Activated CD8-positive, alpha-beta memory T cell treated with anti-CD3 and anti-CD28 coated beads for 48 hours (primary cell): ENCODE measurements at places on chromosomes 6 and 20.

- DNase-seq: no peak
These were observed 37.8 kb upstream of the ANKEF1 start for GRCh38 chr20:9996944-9997343.

GRCh38 chr6:43408259-43408658 is 19.1 kb upstream of the ABCC10 start:
- no peak for DNase-seq

DNA sequence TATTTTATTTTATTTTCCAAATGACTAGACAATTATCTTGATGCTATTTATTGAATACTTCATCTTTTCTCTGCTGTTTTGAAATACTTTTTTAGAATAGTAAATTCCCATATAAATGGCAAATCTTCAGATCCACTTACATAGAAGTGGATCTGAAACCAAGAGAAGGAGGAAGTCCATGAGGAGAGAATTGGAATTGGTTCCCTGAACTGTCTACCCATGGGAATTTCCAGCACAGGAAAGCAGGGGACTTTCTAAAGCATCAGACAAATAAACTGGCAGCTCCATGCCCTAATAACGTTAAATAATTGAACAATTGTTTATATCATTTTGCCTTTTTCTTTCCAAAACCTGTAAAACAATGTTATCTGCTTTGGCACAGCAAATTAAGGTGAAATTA is 47.1 kb upstream of the PNRC1 start:
- DNase-seq: no peak

- no peak for DNase-seq
These were observed 517.0 kb upstream of the ID4 start for GRCh38 chr6:19320111-19320581.

- no peak for DNase-seq
These were observed 19.8 kb downstream of the ABCF1 start for GRCh38 chr6:30591008-30591407.

GRCh38 chr20:1357921-1358671 is 29.2 kb upstream of the SDCBP2 start:
- no peak for DNase-seq

- DNase-seq: no peak
These were observed 8.2 kb upstream of the BEND3 start for GRCh38 chr6:107123501-107123900.

- no peak for DNase-seq
These were observed 3.7 kb downstream of the TNXB start for GRCh38 chr6:32105433-32105832.

DNA sequence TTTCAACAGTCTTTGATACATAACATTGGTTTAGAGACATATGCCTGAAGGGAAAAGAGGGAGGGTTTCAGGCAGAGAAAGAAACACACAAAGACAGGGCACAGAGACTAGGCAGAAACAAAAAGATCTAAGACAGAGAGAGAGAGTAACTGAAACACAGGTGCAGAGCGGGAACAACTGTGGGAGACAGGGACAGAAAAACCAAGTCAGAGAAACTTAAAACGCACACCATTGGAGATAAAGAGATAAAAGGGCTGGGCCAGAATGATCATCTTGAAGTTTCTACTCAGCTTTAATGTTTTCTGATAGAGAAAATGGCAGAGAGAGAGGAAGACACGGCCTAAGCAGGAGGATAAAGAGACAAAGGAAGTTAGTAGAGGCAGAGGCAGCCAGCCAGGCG is 11.8 kb downstream of the UNC5CL start:
- DNase-seq: no peak

GRCh38 chr20:23059001-23059400 is 9.5 kb upstream of the THBD start:
- DNase-seq: no peak

DNA sequence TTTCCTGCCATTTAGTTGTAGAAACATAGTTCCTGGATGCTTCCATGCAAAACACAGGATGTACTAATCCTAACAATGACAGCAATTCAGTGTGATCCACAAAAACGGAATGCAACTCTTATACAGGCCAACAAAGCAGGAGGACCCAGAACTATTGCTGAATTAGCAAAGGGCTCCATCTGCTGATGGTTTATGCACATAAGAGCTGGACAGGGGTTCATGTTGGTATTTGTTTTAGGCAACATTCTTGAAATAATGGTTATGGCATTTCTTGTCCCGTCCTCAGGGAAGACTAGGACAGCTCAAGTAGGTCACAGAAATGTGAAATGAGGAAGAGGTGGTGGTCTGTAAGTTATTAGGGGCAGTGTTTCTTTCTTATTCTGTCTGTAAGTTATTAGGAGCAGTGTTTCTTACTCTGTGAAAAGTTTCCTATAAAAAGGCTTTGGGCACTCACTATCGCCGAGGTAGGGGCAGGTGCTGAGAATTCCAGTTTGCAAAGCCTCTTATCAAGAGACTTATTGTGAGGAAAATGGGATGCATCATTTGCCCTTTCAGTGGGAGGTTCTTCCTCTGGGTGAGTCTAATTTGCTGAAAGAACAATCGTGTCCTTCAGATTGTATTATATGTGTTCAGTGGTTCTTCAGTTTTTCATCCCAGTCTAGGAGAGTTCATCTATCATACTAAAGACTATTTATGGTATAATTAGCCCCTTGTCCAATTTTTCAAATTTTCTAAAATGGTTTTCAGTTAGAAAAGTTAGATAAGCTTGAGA is 171.1 kb downstream of the MCHR2 start:
- DNase-seq: no peak
